ENCODE measurements at places on chromosomes 16 and 17.

GRCh38 chr17:38451840-38452529 lies 23.7 kb downstream of the ARHGAP23 start:
- no peak for DNase-seq

DNA sequence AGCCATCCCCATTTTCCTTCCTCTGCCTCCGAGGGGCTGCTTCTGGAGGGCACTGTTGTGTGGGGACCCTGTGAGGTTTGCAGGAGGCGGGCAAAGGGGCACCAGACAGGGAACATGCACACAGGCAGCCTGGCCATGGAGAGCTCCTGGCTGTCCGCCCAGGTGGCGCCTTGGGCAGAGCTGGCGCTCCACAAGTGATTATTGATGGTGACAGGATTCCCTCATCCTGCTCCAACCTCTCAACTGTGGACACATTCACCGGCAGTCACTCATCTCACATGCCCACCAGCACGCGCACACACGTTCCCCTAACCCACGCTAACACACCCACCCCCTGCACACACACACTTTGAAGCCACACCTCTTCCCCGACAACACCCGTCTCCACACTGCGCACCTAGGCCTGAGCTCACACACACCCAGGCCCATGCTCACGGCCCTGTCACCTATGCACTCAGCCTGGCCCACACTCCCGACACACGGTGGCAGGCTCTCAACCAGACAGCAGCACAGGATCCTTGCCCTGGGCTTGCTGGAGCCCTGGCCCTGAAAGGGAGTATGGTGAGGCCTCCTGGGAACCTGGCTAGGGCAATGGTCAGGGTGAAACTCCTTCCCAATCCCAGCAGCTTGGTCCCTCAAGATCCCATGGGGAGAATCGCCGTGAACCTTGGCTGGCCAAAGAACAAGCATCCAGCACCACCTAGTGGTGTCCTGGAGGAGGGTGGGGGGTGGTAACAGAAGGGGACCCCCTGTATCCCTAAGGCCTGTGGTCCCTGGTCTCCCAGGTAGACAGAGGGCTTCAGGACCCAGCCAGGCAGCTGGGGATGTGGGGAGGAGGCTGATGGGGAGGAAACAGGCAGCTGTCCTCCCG lies 3.6 kb downstream of the PNMT start:
- DNase-seq = no peak

DNA sequence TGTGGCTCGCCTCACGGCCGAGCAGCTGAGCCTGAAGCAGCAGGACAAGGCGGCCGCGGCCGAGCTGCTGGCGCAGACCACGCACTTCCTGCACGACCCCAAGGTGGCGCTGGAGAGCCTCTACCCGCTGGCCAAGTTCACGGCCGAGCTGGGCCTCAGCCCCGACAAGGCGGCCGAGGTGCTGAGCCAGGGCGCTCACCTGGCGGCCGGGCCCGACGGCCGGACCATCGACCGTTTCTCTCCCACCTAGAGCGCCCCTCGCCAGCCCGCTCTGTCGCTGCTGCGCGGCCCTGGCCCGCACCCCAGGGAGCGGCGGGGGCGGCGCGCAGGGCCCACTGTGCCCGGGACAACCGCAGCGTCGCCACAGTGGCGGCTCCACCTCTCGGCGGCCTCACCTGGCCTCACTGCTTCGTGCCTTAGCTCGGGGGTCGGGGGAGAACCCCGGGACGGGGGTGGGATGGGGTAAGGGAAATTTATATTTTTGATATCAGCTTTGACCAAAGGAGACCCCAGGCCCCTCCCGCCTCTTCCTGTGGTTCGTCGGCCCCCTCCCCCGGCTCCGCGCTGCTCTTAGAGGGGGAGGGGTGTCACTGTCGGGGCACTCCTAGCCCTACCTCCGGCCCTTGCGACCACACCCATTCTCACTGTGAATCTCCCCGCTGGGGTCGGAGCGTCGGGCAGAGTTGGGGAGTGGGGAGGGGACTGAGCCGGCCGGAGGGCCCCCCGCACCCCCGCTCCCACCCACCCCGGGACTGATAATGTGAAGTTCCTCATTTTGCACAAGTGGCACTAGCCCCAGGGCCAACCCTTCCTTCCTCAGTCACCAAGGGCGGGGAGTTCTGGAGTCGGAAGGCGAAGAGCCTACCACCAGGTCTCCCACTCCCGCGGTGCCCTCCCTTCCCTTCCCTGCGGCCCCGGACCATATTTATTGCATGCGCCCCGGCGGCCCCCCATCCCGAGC lies 4.0 kb downstream of the HIC1 start:
- DNase-seq = no peak

GRCh38 chr17:49926886-49927285 lies 42.1 kb upstream of the DLX4 start:
- no peak for DNase-seq

DNA sequence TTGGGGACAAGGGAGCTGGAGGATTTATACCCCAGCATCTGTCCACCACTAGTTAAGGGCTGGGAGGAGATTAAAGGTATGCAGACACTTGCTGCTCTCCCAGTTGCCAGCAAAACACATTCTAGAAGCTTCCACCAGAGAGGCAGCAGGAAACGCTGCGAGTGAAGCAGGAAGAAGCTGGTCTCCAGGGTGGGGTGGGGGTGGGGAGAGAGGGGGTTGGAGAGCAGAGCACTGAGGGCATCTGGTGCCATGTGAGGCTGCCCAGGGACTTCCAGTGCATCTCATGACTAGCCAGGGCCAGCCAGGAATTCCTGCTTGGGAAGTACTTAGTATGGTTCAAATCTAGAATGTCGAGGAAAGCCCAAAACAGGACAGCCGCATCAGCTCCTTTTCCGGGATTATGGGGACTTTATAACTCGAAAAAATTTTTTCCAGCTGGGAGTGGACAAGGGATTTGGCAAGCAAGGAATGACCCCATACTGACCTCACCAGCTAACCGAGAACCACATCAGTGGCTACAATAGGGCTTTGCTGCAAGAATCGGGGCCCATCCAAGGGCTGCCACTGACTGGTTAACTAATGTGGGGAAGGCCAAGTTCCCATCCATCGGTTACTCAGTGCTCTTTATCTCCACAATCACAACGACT lies 26.2 kb upstream of the AXIN2 start:
- DNase-seq = no peak

DNA sequence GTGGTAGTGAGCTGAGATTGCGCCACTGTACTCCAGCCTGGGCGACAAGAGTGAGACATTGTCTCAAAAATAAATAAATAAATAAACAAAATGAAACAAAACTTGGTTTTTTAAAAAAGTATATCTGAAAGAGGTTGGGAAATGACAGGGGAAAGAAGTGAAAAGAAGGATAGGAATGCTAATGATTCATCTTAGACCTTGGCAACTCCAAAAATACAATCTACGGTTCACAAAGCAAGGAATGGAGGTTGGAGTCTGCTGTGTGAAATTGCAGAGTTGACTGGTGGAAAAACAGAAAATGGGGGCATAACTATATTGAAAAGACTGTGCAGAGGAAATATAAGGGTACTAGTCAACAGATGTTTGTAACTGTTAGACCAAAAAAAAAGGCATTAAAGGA lies 40.0 kb upstream of the CD300E start:
- DNase-seq = no peak

DNA sequence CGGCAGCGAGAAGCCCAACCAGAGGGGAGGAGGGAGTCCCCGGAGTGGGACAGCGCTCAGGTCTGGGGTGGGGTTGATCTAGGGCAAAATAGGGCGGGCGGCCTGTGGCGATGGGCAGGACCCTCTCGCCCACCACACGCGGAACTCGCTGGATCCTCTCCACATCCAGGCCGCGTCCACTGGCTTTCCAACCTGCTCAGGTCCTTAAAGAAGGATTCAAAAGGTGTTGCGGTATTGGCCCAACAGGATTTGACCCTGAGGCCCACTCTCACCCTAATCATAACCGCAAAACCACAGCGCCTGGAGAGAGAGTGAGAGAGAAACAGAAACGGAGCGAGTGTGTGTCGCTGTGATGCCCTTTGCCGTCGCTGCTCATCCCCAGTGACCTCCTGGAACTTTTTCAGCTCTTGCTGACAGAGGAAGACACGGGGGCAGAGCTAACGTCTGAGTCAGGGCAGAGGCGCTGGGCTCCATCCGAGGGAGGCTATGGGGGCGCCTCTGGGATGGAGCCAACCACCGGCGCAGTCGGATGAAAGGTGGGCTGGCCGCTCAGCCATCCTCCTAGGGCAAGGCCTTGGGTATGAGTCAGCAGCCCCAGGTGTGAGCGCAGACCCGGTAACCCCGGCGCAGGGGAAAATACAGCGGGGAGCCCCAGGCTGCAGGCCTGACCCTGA lies 16.7 kb upstream of the OR1F1 start:
- DNase-seq = no peak

DNA sequence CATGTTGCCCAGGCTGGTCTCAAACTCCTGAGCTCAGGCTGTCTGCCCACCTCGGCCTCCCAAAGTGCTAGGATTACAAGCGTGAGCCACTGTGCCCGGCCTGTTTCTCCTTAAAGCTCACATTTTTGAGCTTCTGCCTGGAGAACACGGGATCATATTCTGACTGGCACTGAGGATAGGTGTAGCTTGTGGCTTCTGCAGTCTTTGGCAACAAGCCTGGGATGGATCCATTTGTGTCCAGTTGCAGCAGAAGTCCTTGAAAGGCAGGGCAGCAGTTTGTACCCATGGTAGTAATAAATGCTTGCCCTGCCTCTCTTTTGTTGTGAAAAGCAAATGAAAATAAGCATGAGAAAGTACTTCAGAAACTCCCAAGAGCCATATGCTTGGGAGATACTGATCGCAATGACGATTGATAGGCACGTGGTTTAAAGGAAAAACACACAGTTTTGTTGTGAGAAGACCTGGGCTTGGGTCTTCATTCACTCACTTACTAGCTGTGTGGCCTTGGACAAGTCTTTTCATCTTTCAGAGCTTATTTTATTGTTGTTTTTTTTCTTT lies 3.1 kb upstream of the CORO7 start:
- no peak for DNase-seq

DNA sequence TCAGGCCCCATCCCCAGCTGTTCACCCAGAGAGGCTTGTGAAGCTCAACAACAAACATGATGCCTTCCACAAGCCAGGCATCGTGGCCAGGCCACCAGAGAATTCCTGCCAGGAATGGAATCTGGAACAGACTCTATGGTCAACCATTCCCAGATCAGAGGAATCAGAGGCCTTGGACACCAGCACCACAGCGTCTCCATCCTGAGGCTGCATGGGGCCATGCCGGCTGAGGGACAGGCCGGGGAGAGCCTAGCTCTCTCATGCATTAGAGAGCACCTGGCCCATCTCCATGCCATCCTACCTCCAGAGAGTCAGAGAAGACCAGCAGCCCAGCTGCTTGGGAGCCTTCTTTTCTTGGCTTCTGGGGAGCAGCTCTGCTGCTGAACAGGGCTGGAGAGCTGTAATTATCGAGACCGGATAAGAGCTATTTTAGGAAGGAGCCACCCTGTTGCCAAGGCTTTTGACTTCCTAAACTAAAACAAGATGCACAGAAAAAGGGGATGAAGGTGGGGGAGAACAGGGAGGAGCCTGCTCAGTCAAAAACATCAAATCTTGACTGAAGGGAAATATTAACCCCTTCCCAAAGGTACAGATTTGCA lies 24.5 kb upstream of the MTMR4 start:
- DNase-seq = no peak

DNA sequence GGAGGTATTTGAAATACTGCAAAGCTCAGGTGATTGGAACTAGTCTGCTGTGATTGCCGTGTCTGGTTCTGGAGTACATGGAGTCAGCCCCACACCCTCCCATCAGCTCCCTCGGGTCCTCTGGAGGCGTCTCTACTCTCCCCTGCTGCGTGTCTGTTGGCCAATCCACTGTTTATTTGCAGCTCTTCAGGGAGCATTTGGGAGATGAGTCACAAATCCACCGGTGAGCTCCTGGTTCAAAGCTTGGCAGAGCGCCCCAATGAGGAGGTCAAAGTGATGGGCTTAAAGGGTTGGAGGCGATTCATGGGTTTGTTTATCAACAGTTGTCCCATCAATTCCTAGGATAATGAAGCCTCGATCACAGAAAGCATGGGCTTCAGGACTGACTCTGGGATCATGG lies 14.6 kb downstream of the CALB2 start:
- DNase-seq = no peak

- no peak for DNase-seq
These were observed 282.1 kb downstream of the CBLN1 start for GRCh38 chr16:48999508-48999907.

DNA sequence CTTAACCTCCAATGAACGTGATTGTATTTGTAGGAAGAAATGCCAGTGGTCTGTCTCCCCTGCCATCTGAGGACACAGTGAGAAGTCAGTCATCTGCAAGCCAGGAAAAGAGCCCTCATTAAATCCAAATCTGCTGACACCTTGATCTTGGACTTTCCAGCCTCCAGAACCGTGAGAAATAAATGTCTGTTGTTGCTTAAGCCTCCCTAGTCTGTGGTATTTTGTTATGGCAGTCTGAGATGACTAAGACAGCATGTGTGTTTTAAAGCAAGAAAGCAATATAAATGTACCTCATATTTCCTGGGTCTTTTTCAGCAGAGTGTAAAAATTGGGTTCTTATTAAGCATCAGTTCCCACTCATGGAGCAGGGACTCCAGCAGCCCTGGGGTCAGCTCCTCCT lies 177.9 kb upstream of the NLRP1 start:
- no peak for DNase-seq

DNA sequence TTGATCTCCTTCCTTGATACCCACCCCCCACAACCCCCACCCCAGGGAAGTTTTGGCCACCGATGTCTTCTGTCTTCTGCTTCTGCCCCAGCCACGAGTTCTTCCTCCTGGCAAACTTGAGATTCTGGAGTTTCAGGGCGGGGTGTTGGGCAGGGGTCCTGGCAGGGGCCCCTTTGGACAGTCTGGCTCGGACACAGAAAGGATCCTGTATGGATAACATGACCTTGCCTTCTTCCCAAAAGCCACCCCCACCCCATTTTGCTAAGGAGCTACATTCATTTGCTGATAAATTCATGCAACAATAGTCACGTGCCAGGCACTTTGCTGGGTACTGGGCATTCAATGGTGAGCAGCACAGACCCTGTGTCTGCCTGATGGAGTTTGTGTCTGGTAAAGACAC lies 5.9 kb upstream of the COL1A1 start:
- no peak for DNase-seq

- no peak for DNase-seq
These were observed 9.7 kb downstream of the RPA1 start for GRCh38 chr17:1839516-1839915.

GRCh38 chr16:84844049-84844350 lies 24.2 kb downstream of the CRISPLD2 start:
- no peak for DNase-seq

- DNase-seq = peak; percentile 50
These were observed 38.4 kb upstream of the ARL4D start for GRCh38 chr17:43360376-43360738.

DNA sequence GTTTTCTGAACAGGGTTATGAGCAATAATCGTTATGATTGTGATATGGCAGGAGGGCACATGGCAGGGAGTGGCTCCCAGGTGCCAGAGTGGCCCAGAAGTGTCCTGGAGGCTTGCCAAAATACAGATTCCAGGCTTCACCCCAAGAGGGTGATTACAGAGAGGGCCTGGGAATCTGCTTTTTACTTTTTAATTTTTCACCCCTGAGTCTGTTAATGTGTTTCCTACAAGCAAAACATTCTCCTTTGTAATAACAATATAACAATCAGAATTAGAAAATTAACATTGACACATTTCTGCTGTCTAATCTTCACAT lies 212.4 kb downstream of the SNX29 start:
- no peak for DNase-seq
